ENCODE measurements at places on chromosomes 6 and 20.

DNA sequence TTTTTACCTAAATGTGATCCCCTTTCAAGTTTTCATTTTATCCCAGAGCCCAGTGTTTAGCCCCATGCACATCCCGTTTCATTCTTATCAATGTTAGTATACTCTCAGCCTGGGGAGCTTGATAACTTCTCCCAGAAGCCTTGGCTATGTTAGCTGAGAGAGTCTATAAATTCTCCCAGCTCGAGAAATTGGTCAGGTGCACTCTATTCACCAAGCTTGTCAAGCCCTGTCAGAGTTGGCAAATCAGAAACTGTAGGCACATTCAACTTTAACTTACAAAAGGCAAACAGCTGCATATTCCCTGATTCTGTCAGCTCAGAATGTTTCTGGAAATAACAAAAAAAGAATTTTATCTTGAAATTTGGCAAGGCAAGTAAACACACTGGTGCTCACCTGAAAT is 62.2 kb upstream of the IMPG1 start:
- no peak for DNase-seq

DNA sequence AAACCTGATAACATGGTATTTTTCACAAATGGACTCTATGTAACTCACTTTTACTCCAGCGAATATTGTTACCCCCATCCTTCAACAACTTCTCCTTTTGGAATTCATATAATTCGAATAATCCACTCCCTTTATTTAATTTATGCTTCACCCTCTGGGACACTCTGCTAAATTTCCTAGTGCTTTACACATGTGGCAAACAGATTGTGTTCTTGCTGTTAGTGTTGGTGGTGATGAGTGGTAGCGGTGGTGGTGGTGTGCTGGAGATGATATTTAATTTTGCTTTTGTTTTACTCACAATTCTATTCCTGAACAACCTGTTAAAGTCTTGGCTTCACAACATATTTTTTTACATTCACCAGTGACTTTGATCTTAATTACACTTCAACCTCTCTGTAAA is 32.8 kb downstream of the HTR1B start:
- no peak for DNase-seq

GRCh38 chr6:13484138-13484708 is 3.2 kb downstream of the GFOD1 start:
- DNase-seq, result no peak

- DNase-seq, result no peak
These were observed 26.1 kb upstream of the KCNQ5 start for GRCh38 chr6:72595812-72596211.

GRCh38 chr6:12064131-12064530 is 52.0 kb downstream of the HIVEP1 start:
- DNase-seq, result no peak

GRCh38 chr6:156383059-156383458 is 394.1 kb upstream of the ARID1B start:
- DNase-seq, result no peak

DNA sequence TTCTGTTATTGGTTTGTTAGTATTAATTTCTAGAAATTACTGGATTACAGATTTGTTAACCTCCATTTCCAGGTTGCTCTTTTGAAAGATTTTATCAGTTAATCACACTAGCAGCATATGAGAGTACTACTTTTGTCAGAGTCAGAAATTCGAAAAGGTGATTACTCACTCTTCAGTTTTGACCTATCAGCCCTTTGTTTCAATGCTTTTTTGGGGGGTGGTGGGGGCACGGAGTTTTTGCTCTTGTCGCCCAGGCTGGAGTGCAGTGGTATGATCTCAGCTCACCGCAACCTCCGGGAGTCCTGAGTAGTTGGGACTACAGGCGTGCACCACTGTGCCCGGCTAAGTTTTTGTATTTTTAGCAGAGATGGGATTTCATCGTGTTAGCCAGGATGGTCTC is 149.2 kb downstream of the JARID2 start:
- DNase-seq, result no peak

DNA sequence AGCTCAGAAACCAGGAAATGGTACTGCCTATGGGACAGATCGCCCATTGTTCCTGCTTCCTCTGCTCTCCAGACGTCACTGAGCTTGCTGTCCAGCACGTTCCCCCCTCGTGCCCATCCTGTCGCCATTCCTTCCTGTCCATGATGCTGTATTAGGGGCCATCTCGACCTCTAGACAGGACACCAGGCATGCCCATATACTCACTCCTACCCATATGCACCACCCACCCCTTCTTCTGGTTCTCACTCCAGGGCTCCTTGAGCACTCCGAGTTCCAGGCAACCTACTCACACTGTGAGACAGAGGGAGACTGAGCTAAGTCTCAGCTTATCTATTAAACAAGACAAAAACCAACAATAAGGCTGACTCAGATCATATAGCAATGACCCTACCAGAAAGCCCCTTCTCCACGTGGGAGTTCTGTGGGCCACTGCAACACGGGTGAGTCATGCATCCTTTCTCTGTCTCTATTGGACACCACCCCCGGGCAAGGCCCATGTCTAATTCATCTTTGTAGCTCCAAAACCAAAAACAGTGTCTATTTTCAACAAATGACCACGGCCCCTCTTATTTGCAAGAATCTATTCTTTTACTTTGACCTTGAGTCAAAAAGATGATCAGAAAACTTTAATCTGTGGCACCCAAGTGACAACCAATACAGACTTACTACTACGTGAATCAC is 65.7 kb downstream of the PSMG4 start:
- DNase-seq, result peak; percentile 28

- peak; percentile 14 for DNase-seq
These were observed 54.6 kb downstream of the FARS2 start for GRCh38 chr6:5315881-5316280.

DNA sequence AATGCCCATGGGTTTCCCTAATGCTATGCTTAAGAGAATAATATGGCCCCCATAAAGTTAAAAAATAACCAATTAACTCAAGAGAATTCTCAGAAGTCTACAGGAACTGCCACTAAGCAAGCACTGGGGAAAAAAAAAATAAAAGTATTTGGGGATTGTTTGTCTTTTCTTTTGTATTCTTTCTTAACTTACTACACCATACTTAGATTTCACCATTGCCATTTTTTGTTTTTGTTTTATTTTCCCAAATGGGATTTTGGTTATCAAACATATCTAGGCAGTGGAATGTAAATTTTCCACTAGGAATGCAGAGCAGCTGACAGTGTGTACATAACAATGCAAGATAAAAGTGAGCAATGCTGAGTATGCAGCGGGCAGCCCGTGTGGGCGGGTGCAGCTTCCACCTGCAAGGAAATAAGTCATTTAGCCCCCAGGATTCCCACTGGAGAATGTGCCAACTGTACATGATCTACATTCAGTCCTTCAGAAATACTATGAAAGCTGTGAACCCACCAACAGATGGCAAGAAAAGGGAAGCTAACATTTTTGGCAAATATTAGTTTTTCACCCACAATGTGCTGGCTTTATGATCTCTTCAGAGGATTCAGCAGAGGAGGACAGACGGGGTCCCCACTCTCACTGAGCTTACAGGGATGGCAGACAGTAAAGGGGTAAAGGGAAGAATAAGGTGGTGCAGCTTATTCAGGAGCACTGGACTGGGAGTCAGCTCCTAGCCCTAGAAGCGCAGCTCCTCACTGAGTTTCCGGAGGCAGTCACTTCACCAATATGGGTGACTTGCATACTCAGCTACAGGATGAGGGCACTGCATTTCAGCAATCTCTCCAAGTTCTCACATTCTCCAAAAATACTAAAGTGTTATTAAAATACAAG is 44.4 kb downstream of the DCDC2 start:
- no peak for DNase-seq

- DNase-seq, result no peak
These were observed 38.3 kb upstream of the DUSP22 start for GRCh38 chr6:254016-254415.

GRCh38 chr6:12749531-12750379 is 33.2 kb downstream of the PHACTR1 start:
- no peak for DNase-seq

- no peak for DNase-seq
These were observed 13.5 kb upstream of the RAB5IF start for GRCh38 chr20:36591854-36592641.

DNA sequence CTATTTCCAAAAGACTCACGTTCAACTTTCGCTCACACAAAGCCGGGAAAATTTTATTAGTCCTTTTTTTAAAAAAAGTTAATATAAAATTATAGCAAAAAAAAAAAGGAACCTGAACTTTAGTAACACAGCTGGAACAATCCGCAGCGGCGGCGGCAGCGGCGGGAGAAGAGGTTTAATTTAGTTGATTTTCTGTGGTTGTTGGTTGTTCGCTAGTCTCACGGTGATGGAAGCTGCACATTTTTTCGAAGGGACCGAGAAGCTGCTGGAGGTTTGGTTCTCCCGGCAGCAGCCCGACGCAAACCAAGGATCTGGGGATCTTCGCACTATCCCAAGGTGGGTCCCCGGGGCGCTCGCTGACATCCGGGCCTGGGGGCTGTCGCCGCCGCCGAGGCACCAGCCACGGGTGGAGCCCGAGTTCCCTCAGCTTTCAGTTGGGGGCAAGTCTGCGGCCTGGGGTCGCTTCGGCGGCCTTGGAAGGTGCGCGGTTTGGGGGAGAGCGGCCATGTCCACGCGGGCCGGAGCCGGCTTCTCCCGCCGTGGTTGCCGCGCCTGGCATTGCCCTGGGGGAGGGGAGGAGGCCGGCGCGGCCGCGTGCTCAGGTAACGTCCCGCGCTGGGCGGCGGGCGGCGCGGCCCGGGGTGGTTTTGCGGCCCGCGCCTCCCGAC is 429 bp downstream of the AMD1 start:
- no peak for DNase-seq

- peak; percentile 86 for DNase-seq
These were observed 56.3 kb upstream of the ANKEF1 start for GRCh38 chr20:9978397-9979004.

DNA sequence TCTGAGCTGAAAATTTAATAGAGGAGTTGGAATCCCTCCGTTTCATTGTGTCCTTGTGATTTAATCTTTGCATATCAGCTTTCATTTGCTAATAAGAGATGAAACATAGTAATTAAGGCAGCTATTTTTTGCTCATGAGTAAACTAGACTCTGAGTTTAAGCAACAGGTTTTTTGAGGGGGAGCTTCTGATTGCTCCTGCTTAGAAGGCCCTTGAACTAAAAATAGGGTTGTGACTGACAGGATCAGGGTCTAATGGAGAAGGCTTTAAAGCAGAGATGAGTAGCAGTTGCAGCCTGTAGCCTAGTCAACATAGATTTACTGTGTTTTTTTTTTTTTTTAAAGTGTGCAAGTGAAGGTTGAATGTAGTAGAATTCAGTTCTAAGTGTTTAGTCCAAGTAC is 17.4 kb downstream of the HSF2 start:
- no peak for DNase-seq

- no peak for DNase-seq
These were observed 64.7 kb upstream of the RPS6KA2 start for GRCh38 chr6:166691746-166692145.

DNA sequence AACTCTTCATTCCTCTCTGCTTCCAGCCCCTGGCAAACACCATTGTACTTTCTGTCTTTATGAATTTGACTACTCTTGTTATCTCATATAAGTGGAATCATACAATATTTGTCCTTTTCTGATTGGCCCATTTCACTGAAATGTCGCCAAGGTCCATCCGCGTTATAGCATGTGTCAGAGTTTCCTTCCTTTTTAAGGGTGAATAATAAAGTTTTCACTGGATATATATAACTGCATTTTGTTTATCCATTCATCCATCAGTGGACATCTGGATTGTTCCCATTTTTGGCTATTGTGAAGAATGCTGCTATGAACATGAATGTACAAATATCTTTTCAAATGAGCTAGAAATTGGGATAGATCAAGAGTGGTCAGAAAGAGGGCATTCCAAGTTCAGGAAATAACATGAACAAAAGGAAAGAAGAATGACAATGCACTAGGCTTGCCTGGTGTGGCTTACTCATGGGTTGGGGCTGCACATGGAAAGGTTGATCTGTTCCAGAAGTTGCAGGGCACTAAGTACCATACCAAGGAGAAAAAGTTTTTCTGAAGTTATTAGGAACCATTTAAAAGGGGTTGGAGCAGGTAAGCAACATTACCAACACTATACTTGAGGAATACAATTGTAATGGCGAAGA is 10.0 kb upstream of the L3MBTL3 start:
- no peak for DNase-seq

GRCh38 chr6:139474145-139475108 is 100.0 kb upstream of the CITED2 start:
- DNase-seq, result no peak

DNA sequence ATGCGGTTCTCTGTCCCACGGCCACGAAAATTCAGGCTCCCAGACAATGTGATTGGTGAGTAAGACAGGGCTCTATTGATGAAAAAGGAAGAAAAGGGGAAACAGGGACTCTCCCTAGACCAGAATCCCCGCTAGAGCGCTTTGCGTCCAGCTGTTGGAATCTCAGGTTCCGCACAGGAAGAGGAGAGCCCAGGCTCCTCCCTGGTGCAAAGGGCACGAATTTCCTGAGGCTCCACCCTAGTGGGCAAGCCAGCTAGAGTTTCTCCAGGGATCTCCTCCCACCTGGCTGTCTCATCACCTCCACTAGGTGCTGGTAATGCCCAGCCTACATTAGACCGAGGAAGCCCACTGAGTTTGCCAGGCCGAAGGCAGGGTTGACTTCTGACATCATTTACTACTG is 135.9 kb upstream of the SOX4 start:
- no peak for DNase-seq

- DNase-seq, result peak; percentile 34
These were observed 104.2 kb downstream of the PREX1 start for GRCh38 chr20:48723308-48724264.

DNA sequence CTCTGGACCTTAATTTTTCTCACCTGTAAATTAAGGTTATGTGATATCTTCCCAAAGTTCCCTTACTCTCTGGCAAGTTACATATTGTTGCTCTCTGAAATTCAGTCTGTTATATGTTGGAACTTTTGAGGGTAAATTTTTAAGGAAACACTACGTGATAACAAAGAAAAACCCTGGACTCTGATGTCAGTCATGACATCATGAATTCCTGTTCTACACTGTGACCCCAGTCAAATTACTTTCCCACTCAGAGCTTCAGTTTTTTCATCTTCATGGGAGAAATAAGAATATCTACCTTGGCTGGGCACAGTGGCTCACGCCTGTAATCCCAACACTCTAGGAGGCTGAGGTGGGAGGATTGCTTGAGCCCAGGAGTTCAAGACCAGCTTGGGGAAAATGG is 164.6 kb upstream of the RALGAPA2 start:
- DNase-seq, result no peak

GRCh38 chr6:45447716-45448115 is 70.0 kb upstream of the SUPT3H start:
- no peak for DNase-seq
